ENCODE measurements at places on chromosomes 13 and 19.

DNA sequence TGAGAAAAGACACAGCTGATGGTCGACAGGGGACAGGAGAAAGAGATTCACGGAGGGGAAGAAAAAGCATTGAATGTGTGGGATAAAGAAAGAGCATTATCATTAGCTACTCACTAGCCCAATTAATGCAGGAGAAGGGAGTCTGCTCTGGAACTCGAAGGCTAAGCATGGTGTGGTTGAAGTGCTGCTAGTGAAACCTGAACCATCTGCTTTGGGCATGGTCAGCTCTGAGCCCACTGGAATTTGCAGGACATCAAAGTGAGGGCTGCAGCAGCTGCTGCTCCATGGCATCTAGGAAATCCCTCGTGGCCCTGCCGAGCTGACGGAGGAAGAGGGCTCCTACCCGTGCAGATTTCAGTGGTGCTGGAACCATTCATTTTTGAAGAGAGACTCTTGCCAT lies 320.3 kb downstream of the ATP8A2 start:
- DNase-seq: no peak

GRCh38 chr13:41458187-41458760 lies 924 bp downstream of the RGCC start:
- peak; percentile 30 for DNase-seq

DNA sequence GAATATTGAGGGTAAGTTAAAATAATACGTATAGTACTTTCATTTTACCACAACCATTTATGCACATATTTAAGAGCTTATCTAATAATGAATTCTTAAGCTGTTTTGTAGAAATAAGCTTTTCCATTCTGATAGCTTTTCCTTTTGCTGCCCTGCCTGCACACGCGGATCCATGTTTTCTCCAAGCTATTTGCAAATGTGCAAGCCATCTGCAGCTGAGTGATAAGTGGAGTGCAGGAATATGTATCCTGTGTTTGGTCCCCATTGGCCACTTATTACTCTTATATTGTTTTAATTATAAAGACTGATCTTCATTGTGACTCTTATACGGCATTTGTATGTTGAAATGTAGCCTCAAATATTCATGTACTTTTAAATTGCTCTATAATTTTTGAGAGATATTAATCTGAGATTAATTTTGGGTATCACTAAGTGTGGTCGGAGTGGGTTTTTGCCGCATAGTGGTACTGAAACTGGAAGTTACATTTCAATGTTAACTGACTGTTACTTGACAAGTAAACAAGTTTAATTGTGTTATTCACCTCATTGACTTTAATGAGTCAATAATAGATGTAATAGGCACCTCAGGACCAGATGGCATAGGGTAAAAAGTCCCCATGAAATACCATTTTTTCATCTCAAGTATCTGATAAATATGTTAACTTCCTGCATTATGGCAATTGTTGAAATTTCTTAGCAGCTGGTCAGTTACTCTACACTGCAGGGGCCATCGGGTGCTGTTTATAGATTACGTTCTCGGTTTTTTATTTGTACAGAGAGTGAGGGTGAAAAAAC lies 1567.4 kb downstream of the EFNB2 start:
- no peak for DNase-seq

GRCh38 chr19:30682146-30682998 lies 310.2 kb downstream of the ZNF536 start:
- DNase-seq: no peak

GRCh38 chr19:19774354-19775033 lies 41.6 kb upstream of the ZNF14 start:
- DNase-seq: no peak

GRCh38 chr19:33254245-33254824 lies 28.7 kb upstream of the SLC7A10 start:
- no peak for DNase-seq

DNA sequence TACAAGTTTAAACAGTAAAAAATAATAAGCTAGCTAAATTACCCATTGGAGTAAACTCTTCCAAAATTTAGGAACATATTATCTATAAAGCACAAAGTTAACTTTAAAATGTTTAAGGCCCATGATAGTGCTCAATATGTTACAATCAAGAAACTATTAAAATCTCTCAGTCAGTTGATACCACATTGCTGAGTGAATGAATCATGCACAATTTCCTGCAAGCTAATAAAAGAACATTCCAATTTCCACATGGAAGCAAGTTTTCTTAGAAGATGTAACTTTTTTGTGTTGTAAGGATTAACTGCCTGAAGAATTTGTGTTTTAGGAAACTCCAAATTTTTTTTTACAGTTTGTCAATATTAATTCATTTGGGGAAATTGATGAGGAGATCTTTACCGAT lies 666.6 kb downstream of the SLITRK1 start:
- no peak for DNase-seq

- DNase-seq: no peak
Observed at GRCh38 chr13:51585696-51586095, 1.4 kb downstream of the WDFY2 start.

DNA sequence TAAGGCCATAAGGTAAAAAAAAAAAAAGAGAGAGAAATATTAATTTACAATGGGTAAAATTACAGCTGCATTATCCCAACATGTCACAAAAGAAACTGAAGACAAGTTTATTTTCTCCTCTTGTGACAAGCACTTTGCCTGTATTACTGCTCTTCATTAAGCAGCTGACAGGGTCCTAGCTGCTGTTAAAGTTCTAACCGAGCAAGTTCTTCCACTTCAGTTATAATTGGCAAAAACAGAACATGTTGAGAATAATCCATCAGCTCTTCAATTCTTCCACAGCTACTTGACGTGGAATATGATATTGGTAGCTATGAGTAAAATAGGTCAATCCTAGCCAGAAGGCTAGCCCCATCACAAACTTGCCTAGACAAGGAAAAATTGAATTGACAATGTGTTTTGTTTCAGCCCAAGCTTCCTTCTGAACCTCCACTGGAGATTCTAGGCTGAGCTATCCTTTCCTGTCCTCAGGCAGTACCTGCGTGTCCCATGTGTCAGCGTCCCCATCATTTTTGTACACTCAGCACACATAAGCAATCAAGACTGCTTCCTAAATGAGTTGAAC lies 32.2 kb upstream of the DOCK9 start:
- no peak for DNase-seq

GRCh38 chr13:80737513-80737912 lies 396.6 kb upstream of the SPRY2 start:
- DNase-seq: no peak

GRCh38 chr19:35990156-35990555 lies 4.8 kb upstream of the SDHAF1 start:
- DNase-seq: no peak

DNA sequence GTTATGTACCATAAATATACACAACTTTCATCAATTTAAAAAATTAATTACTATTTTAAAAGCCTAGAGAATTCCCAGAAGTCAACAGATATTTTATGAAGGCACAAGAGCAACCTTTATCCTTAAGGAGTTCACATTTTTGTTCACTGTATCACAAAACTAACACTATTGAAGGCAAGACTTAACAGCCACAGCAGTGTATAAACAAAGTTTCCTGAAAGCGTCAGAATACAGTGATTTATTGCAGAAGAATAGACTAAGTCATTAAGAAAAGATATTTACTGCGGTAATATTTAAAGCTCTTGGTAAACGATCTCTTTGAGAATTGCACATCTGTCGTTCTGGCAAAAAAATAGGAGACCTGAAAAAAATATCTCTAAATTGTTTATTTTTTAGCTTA lies 419.3 kb upstream of the NBEA start:
- no peak for DNase-seq

- no peak for DNase-seq
Observed at GRCh38 chr19:6099033-6099432, 11.3 kb downstream of the RFX2 start.

DNA sequence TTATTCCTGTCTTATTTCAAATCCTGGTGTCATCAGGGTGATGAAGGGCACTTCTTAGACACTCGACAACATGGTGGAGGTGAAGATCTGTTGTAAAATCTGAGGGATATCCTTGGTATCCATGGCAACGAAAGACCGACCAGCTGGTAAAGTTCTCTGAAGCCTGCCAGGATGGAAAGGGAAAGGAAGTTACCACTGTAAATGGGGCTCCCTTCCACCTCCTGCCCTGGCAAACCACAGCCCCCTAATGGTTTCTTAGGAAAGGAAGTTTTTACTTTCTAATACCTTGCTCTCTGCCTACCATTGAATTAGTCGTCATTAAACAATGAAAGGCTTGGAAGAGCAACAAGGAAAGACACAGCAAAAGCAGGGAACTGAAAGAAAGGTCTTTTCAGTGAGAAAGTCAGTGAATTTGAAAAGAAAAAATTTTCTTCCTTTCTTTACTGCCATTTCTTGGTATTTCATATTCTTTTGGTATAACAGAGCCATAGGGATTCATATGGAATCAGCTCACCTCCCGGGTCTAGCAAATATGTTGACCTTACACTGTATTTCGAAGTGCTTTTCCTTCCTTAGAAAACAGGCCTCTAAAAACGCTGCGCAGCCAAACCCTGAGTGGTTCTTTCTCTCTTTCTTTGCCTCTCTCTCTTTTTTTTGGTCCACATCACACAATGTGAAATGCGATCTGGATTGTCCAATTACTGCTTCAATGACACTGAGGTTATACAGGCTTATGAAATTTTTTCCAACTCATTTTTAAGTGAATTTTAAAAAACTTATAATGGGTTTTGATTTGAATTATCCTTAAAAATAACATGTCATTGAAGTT lies 111.0 kb downstream of the RGCC start:
- no peak for DNase-seq

All from stimulated activated CD8-positive, alpha-beta memory T cell treated with anti-CD3 and anti-CD28 coated beads, Interleukin-2, amount 100 ng/mL, for 48 hours (primary cell).